MG63 (cell line): ENCODE measurements at places on chromosomes 5 and 9.

DNA sequence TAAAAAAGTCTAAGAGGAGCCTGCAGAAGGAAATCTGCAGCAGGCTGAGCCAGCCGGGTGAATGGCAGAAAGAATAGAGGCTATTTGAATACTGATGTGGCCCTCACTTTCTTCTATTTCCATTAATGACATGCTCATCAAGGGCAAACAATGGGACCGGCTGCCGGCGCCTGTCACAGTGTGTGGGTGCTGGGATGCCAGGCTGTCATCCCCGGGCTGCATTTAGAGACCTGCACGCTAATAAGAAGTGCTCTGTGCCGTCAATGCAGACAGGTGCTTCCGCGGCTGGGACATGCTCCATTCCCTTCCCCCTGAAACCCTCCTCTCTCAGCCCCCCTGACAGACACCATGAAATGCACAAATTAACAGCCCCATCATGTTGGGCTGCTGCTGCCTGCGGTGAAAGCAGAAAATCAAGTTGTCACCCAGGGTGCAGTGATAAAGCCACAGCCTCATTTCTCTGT, 217.7 kb upstream of the TBCA start:
- no peak for DNase-seq

GRCh38 chr5:16961131-16961530, 25.0 kb upstream of the MYO10 start:
- no peak for DNase-seq

DNA sequence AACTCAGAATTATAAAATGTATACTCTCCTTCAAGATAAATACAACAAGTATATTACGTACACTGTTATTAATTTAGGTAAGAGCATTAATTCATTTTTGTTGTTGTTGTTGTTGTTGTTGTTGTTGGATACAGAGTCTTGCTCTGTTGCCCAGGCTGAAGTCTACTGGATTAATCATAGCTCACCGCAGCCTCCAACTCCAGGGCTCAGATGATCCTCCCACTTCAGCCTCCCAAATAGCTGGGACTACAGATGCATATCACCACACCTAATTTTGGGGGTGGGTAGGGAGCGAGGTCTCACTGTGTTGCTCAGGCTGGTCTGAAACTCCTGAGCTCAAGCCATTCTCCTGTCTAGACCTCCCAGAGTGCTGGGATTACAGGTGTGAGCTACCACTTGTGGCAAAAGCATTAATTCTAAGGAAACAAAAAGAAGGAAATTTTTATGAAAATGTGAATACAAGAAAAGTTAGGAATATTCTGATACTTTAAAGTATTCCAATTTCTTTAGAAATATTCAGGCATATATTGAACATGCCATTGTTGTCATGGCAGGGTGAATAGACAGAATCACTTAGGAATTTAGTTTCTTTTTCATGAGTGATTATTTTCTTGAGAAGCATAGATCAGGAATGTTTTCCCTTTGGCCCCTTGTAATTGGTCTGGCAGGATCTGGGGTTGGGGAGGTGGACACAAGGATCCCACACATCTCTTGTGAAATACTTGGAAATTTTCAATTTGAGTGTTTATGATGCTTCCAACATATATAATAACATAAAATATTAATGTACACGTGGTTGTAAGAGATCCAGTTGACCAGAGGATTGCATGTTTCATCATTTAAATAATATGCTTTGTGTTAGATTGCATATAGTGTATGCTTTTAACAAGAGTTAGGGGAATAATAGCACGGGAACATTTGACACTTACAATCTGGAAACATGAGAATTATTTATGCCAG, 263.6 kb downstream of the FANCC start:
- DNase-seq, result peak; percentile 25

DNA sequence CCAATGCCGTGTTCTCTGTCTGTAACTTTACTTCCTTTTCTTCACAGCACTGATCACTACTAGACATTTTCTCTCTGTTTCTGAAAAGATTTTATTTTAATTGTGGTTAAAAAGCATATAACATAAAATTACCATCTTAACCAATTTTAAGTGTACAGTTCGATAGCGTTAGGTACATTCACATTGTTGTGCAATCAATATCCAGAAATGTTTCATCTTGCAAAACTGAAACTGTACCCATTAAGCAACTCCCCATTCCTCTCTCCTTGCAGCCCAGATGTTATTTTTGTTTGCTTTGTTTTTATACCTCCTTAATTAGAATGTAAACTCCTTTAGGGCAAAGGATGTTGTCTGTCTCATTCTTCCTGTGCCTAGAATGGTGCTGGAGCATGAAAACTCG, 47.5 kb downstream of the COL27A1 start:
- no peak for DNase-seq

- DNase-seq, result no peak
Observed at GRCh38 chr5:111124793-111125192, 32.6 kb downstream of the WDR36 start.

- DNase-seq, result no peak
Observed at GRCh38 chr5:66793049-66793448, 196.9 kb downstream of the MAST4 start.

GRCh38 chr5:116358911-116359418, 215.7 kb downstream of the SEMA6A start:
- DNase-seq, result no peak
